ENCODE measurements at places on chromosomes 5 and 9.
A peak's percentile ranks its signal among the peaks of the same experiment; 100 is the strongest.

- no peak for DNase-seq
Observed at GRCh38 chr9:114099669-114100270, 678 bp upstream of the KIF12 start.

- DNase-seq: no peak
Observed at GRCh38 chr5:43555895-43556606, 826 bp downstream of the PAIP1 start.

- DNase-seq: no peak
Observed at GRCh38 chr9:124808246-124808956, 31.5 kb downstream of the OLFML2A start.

DNA sequence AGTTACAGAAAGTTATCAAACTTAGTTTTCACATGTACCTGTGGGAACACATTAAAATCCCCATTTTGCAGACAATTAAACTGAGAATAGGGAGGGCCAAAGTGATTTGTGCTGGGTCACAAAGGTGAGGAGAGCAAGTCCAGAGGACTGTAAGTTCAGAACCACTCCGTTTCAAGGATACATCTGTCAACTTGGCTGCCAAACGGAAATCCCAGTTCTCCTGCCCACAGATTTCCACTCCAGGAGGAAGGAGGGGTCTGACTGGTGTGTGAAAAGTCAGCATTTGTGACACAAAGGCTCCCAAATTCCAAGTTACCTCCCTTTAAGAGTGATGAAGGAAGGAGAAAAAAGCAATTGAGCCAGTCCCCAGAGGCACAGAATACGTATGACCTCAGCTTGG lies 42.3 kb downstream of the PRELID2 start:
- DNase-seq: no peak

DNA sequence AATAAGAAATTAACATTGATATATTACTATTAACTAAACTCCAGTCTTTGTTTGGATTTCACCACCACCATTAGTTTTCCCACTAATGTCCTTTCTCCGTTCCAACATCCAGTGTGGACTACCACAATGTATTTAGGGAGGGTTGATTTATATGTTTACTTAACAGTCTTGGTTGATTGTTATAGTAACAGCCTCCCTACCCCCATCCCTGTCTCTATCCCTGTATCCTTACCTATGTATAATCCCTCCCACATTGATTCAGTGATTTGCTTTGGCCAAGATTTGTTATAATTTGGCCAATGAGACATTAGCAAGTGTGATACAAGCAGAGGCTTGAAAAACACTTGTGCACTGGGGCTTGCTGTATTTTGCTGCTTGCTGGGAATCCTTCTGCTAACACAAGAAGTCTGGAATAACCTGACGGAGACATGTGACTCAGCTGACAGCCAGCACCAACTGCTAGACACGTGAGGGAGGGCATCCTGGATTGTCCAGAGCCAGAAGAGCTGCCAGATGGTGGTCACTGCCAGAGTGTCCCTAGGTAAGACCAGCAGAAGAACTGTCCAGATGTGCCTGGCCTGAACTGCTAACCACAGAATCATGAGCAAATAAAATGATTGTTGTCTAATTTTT lies 51.2 kb upstream of the TCF7 start:
- no peak for DNase-seq

- DNase-seq: no peak
Observed at GRCh38 chr5:122312591-122313406, 762 bp downstream of the SNCAIP start.

DNA sequence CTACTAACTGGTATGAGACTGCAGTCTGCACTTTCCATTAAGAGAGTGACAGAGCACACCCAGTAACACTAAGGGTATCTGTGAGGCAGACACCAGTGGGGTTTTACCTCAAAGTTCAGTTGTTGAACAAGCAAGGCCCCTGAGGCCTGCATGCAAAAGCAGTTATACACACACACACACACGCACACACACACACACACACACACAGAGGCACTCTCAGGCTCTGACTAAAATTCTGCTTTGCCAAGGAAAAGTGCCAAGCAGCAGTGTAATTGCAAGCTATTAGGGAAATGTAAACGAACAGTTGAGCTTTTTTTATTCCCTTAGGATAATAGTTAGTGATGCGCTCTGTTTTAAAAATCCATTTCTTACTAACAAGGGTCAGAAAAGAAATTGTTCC lies 377.1 kb downstream of the SPOCK1 start:
- no peak for DNase-seq

- no peak for DNase-seq
Observed at GRCh38 chr5:93723681-93724080, 17.7 kb downstream of the POU5F2 start.

GRCh38 chr9:110427497-110428104 lies 89.9 kb upstream of the TXNDC8 start:
- DNase-seq: no peak

DNA sequence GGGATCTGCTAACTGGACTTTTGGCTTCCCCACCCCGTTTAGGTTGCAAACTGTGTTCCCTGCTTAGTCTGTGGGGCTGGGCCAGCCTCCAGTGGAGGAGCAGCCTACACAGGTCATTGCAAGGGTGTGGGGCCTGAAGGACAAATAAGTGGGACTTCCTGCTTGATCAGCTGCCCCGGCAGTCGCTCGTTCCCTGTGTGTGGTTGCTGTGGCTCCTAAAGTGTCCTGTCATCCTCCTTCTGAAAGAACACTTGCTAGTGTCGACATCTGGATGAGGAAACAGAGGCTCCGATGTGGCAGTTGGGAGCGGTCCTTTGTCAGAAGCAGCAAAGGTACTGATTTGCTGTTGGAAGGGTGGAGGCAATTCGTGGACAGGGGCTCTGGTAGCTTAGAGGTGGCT lies 88.9 kb upstream of the TBCA start:
- no peak for DNase-seq

GRCh38 chr9:7209990-7210389 lies 452.2 kb downstream of the KDM4C start:
- no peak for DNase-seq

- no peak for DNase-seq
Observed at GRCh38 chr9:4812858-4813257, 20.1 kb downstream of the RCL1 start.

DNA sequence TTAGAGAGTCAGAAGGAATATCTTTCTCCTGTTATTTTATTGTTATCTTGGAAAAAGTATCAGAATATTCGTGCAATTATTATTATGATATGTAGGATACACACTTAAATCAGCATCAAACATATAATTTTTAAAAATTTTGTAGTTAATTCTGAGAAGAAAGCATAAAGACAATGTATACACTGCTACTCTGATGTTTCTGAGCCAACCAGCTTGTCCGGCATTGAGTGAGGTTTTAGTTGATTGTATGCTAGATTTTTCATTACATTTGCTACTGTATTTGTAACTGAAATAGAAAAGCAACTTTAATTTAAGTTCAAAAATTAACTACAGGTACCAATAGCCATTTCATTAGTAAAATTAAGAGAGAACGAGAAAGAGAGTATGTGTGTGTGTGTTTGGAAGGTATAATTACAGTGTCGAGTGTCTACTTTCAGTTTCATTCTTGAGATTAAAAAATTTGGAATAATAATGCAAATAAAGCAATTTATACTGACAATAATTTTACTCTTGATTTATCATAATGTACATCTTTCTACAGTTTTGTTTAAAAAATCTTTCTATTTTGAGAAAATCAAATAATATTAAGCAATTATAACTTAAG lies 160.4 kb upstream of the CDH12 start:
- no peak for DNase-seq

GRCh38 chr5:115450741-115451140 lies 93.8 kb downstream of the FEM1C start:
- DNase-seq: peak; percentile 90

DNA sequence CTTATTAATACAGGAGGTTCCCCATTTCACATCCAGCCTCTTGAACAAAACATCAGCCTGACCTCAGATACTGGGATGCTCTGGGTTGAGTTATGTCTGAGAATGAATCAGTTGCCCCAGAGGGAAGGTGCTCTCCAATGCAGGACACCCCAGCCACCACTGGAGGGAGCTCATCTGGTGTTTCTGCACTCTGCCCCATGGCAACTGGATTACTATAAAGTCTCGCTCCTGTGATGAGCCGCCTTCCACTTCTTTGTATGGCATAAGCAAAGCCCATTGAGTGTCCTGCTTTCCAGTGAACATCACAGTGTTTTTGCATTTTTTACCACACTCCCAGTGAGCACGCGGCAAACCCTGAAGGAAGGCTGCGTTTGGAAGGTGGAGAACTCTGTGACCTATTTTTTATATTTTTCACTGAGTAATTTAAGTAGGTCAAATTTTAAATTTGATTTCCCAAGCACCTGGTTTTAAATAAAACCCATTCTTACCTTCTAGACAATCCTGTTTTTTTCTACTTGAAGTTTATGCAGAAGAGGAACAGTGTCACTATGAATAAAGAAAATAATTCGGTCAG lies 176.9 kb upstream of the WWC1 start:
- no peak for DNase-seq

GRCh38 chr9:127181315-127181580 lies 58.8 kb upstream of the ANGPTL2 start:
- no peak for DNase-seq

GRCh38 chr5:143045062-143045461 lies 274.9 kb downstream of the ARHGAP26 start:
- no peak for DNase-seq

DNA sequence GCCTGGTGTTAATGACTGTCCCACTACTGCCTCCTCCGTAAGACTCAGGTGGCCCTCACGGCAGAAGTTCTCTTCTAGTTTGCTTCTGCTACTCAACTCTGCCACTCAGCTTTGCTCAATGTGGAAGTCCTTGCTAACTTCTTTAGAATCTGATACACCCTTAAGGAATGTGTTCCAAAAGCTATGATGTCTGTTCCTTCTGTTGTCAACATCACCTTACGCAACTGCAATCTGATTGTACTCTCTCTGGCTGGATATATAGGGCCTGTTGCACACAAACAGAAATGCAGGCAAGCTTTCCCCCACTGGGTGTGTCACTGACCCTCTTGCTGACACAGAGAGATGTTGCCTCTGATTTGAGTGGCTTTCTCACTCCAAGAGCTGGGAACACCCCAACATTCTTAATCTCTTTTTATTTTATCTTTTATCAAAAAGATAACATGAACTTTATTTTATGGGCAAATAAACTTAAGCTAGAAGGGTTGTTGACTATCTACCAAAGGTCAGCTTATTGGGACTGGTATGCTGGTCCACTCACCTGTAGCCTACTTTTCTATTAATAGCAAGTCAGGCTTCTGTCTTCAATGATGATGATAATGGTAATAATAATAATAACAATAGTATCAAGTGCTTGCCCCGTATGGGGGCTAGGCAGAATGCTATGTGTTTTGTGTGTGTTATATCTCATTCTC lies 25.2 kb downstream of the TMEM252 start:
- no peak for DNase-seq

DNA sequence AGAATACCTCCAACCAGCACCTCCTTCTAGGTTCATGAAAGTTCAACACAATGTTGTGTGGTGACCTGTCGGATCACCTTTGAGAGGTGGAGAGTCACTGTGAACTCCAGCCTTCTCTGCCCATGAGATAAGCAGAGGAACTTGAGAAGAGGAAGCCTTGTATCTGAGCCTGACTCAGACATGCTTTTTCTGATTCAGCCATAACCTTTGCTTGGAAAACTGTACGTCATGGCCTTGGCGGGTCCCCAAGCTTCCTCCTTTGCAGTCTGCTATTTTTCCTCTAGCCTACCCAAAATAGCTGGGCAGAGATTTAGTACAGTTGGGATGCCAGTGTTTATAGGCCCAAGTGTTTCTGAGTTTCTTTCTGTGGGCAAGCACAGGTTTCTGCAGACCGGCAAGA lies 274.7 kb downstream of the CETN3 start:
- DNase-seq: no peak

- no peak for DNase-seq
Observed at GRCh38 chr9:136202454-136203407, 2.2 kb downstream of the LHX3 start.

GRCh38 chr9:80070071-80070742 lies 498.4 kb downstream of the TLE4 start:
- no peak for DNase-seq

GRCh38 chr9:6024035-6024554 lies 8.7 kb upstream of the RANBP6 start:
- DNase-seq: no peak

DNA sequence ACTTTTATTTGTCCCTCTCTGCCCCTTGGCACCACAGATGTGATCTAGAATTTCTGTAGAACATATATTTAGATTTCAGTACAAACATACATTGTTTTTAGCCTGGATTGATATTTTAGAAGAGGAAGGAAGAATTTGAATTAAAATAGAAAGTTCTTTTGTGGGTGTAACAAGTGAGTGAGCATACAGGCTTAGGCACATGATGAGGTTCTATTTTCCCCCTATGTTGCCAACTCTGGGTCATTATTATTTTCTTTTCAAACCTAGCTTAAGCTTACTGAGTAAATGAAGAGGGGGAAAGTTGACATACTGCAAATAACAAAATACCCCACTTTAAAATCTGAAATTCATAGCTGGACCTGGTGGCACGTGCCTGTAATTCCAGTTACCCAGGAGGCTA lies 102.9 kb downstream of the GCNT1 start:
- DNase-seq: no peak

DNA sequence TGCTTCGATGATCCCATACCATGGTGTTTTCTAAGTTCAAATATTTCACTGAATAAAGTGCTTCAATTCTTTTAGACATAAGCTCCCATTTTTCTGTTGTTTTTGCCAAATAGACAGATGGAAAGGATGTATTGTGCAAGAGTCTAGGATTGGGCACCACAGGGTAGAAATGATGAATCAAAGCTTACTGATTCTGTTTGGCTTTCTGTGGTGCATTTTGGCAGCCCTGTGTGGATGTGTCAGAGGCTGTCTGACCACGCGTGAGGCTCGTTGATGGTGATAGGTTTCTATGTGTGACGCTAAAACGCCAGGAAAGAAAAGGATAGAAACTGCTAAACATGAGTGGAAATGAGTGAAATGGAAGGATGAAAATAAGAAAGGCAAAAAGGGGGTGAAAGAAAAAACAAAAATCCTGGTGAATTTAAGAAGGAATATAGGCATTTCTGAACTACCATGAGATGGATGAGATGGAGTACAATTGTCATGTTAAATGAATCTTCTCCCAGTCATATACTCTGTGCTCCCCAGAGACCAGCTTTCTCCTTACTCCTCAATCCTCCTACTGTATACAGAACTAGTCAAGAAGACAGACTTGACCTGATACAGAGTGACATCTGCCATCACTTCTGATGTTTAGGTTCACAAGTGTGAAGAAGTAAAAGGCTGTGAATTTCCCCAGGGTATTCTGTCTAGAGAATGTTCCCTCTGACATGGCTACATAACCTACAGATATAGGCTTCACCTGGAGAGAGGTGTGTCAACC lies 54.4 kb downstream of the ANKH start:
- DNase-seq: peak; percentile 50

GRCh38 chr5:175741556-175741955 lies 83.7 kb downstream of the HRH2 start:
- DNase-seq: no peak

GRCh38 chr5:55497712-55498111 lies 37.1 kb downstream of the PLPP1 start:
- DNase-seq: no peak

- no peak for DNase-seq
Observed at GRCh38 chr5:63032343-63032742, 453.7 kb downstream of the LRRC70 start.
